ENCODE measurements at places on chromosomes 11 and 22. TPM values are rescaled to one million over a fixed set of nuclear protein-coding genes. Genes with fewer than 3 reads are reported as not detected.

DNA sequence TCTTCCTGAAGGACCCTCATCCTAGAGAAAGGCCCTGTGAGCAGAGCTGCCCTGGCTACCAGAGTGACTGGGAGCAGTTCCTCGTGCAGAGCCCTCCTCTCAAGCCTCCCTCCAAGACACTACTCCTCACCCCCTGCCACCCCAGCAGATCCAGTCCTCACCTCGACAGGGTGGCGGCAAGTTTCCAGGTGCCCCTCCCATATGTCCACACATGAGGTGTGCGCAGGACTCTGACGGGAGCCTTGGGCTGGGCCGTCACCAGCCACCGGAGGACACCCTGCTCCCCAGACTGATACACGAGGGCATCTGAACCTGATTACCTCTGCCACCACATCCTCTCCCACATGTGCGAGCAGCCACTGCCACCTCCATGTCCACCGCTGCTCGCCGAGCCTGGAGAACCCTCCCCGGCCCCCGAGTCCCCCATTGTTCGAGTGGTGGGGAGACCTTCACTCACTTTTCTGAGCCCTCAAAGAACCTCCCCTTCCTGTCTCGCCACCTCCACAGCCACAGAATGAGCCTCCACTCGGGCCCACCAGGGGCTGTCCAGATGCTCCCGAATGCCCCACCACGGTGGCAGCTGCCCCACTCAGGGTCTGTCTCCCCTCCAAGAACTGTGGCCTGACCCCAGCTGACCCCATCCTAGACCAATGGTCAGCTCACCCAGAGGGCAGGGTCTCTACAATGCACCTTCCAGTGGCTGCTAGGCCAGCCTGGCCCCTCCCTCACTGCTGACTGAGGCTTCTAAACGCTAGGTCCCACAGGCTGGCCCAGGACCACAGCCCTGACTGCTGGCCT lies 62.5 kb downstream of the DGCR2 start:
- no peak overlapping the region for H3K27ac ChIP-seq
- no peak overlapping the region for H3K4me3 ChIP-seq
- H3K36me3 ChIP-seq: peaks cover 24% of the 10 kb centered on the region
- DNase-seq: no peak
- H3K27me3 ChIP-seq: no peaks in the 10 kb centered on the region

- H3K4me3 ChIP-seq: no peak overlapping the region
- no peaks in the 10 kb centered on the region for H3K36me3 ChIP-seq
- H3K4me1 ChIP-seq: peaks cover 18% of the 10 kb centered on the region
- DNase-seq: no peak
These were observed 48.8 kb upstream of the RTL6 start for GRCh38 chr22:44546686-44547310.

DNA sequence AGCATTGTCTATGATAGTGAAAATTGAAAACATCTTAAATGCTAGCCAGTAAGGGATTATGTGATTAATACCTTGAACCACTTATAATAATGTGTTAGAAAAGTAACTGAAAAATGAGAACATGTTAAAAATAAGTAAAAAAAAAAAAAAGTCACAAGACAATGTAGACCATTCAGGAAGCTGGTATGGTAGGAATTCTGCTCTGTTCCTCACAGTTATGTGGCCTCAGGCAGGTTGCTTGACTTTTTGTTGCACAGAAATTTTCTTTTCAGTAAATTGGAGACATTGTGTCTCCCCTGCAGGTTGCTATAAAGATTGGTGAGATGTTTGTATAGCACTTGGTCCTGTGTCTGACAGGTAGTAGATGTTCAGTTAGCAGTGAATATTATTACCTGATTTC lies 17.3 kb upstream of the PLET1 start:
- H3K27me3 ChIP-seq: no peaks in the 10 kb centered on the region
- no peak for DNase-seq
- peaks cover 3% of the 10 kb centered on the region for H3K4me1 ChIP-seq
- no peak overlapping the region for H3K4me3 ChIP-seq
- no peaks in the 10 kb centered on the region for H3K36me3 ChIP-seq
- no peak overlapping the region for H3K27ac ChIP-seq

DNA sequence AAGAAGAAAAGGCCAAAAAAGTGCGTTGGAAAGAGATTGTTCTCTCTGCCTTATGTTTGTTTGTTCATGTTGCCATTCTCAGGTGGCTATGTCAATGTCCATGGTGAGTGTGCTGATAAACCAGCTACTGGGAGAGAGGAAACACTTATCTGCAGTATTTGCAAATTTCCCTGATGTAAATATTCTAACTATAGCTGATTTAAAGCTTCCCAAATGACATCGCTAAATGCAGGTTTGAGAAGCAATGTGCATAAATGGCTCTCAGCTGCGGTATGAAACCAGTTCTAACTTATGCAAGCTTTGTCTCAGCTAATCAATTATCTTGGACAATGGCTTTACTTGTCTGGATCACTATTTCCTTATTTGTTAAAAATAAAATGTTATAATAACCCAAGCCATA lies 312.5 kb upstream of the ANO3 start:
- no peak overlapping the region for H3K4me3 ChIP-seq
- no peaks in the 10 kb centered on the region for H3K4me1 ChIP-seq
- no peak for DNase-seq
- no peaks in the 10 kb centered on the region for H3K36me3 ChIP-seq

- H3K36me3 ChIP-seq: no peaks in the 10 kb centered on the region
- H3K4me3 ChIP-seq: no peak overlapping the region
- H3K4me1 ChIP-seq: peaks cover 6% of the 10 kb centered on the region
- DNase-seq: no peak
These were observed 39.9 kb downstream of the CWC15 start for GRCh38 chr11:94933223-94934130.

- H3K27me3 ChIP-seq: no peaks in the 10 kb centered on the region
- peaks cover 3% of the 10 kb centered on the region for H3K36me3 ChIP-seq
- H3K4me3 ChIP-seq: no peak overlapping the region
- no peaks in the 10 kb centered on the region for H3K4me1 ChIP-seq
- no peak for DNase-seq
These were observed 34.2 kb downstream of the DNHD1 start for GRCh38 chr11:6531267-6531752.

GRCh38 chr11:114987186-114987760 lies 308.9 kb downstream of the NXPE2 start:
- no peak overlapping the region for H3K4me3 ChIP-seq
- no peaks in the 10 kb centered on the region for H3K27me3 ChIP-seq
- H3K4me1 ChIP-seq: no peaks in the 10 kb centered on the region
- DNase-seq: no peak

DNA sequence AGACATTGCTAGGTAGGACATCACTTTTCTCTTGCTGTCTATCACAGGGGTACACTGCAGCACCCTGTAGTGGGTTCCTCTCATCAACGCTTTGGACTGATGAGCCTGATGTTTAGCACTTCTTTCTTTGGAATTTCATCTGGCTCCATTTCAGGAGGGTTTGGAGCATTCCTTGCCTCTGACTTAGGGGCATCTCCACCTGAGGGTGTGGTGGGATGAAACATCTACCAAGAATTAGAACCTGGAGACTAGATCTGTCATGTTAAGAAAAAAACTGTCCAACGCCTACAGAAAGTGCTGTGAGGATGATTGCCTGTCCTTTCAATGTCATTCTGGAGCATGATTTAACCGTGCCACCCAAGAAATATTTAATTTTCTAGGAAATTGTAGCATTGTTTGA lies 648.4 kb downstream of the ETS1 start:
- H3K4me3 ChIP-seq: no peak overlapping the region
- H3K36me3 ChIP-seq: no peaks in the 10 kb centered on the region
- H3K27me3 ChIP-seq: no peaks in the 10 kb centered on the region
- no peaks in the 10 kb centered on the region for H3K4me1 ChIP-seq

- peaks cover 7% of the 10 kb centered on the region for H3K4me1 ChIP-seq
- H3K27me3 ChIP-seq: no peaks in the 10 kb centered on the region
These were observed 795 bp downstream of the ZBTB3 start for GRCh38 chr11:62752994-62753735.

- no peaks in the 10 kb centered on the region for H3K36me3 ChIP-seq
- no peak overlapping the region for H3K4me3 ChIP-seq
- H3K27me3 ChIP-seq: no peaks in the 10 kb centered on the region
- H3K27ac ChIP-seq: no peak overlapping the region
- peaks cover 9% of the 10 kb centered on the region for H3K4me1 ChIP-seq
These were observed 16.0 kb downstream of the ADM start for GRCh38 chr11:10320736-10321465.

GRCh38 chr11:72642043-72642883 lies 32.0 kb downstream of the PDE2A start:
- DNase-seq: no peak
- no peaks in the 10 kb centered on the region for H3K36me3 ChIP-seq
- peak overlapping the region; percentile 32 for H3K4me3 ChIP-seq
- no peak overlapping the region for H3K27ac ChIP-seq
- H3K4me1 ChIP-seq: peaks cover 6% of the 10 kb centered on the region
- peaks cover 16% of the 10 kb centered on the region for H3K27me3 ChIP-seq

DNA sequence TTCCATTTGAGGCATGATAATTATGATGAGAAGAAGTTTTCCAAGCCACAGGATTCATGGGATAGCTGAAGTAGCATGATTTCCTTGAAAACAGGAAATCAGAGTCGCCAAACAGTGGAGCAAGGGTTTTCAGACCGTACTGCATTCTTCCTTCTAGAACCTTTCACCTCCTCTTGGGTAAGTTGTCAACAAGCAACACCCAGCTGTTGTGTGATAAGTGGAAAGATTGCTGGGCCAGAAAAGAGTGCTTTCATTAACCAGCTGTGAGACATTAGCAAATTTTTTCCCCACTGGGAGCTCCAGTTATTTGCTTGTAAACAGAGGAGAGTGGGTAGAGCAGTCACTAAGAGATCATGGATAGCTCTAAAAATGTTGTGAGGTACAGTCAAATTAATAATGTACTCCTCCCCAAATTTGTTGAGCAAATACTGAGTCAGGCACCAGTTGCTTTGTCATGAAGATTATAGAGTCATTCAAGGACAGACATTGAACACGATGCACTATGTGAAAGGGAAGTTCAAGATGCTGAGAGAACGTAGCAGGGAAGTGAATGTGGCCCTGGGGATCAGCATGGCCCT lies 11.7 kb upstream of the MPEG1 start:
- no peak for DNase-seq
- no peaks in the 10 kb centered on the region for H3K36me3 ChIP-seq
- no peaks in the 10 kb centered on the region for H3K4me1 ChIP-seq
- no peak overlapping the region for H3K27ac ChIP-seq

DNA sequence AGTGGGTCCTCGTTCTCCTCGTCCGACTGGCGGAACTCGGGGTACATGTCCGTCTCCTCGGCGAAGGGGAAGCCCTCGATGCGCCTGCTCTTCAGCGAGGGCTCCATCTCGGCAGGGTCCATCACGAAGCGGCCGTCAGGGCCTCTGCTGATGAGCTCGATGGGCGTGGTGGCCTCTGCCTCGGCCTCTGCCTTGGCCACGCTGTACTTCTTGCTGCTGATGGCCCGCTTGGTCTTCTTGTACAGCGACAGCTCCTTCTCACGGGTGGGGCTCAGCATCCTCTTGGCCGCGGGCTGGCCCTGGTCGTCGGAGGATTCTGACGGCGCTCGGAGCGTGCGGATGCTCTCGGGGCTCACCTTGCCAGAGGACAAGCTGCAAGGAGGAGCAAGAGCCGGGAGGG lies 35.7 kb downstream of the IGSF9B start:
- no peaks in the 10 kb centered on the region for H3K4me1 ChIP-seq
- H3K27me3 ChIP-seq: no peaks in the 10 kb centered on the region
- no peak overlapping the region for H3K27ac ChIP-seq
- no peak overlapping the region for H3K4me3 ChIP-seq
- no peak for DNase-seq

DNA sequence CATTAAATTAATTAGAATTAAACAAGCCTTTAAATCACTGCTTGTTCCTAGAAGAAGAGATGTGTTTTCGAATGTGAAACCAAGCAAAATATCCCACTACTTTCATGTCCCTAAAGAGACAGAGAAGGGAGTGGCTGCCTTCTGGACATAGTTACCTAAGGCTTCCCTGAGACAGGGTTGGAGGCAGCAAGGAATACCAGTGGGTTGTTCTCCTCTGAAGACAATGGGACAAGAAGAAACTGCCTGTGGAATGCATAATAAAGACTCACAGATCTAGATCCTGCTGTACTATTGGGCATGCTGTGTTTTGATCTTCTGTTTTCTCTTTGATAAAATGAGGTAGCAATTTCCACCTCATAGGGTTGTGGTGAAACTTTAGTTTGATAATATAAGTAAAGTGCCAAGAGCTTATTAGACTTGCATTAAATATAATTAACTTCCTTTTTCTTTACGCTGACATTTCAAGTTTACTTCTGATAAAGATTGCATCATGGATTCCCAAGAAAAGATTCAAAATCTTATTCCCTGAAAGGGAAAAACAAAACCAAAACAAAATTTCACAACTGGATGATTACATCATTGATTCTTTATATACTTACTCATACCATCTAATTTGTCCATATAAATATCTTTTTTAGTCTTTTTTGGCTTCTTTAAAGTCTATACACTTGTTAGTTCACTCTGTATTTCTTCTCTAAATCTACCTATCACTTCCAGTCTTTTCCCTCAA lies 621.3 kb downstream of the ETS1 start:
- H3K27ac ChIP-seq: no peak overlapping the region
- no peak overlapping the region for H3K4me3 ChIP-seq
- no peaks in the 10 kb centered on the region for H3K27me3 ChIP-seq
- H3K4me1 ChIP-seq: no peaks in the 10 kb centered on the region

DNA sequence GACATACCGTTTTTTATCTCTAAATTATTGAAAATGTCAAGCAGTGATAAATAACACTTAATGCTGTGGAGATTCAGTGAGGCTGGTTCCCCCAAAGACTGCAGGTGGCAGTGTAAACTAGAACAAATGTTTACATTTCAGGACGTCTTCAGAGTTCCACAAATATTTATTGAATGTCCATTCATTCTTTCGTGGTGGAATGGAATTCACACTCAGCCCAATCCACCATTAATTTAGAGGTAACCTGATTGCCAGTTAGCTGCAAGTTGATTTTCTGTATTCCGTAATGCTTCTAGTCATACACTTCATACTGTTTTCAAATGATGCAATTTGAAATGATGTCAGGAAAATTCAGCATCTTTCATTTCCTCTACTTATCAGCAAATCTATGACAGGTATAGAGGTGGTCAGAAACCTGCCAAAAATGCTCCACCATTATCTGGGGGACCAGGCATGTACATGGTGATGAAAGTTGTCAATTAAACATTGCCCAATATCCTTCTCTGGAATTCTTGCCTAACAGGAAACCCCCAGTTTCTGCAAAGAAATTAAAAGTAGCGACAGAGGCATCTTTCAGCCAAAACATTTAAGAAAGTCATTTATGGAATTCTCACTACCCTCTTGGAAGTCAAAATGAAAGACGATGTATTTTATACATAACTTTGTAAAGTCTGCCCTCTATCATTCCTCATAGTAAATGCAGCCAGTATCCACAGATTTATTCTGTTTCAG lies 94.3 kb upstream of the BMAL1 start:
- no peak for DNase-seq
- H3K4me3 ChIP-seq: no peak overlapping the region
- H3K36me3 ChIP-seq: no peaks in the 10 kb centered on the region

GRCh38 chr22:19062943-19063308 lies 59.3 kb downstream of the DGCR2 start:
- H3K4me1 ChIP-seq: no peaks in the 10 kb centered on the region
- no peak overlapping the region for H3K4me3 ChIP-seq
- H3K27ac ChIP-seq: no peak overlapping the region
- no peak for DNase-seq
- no peaks in the 10 kb centered on the region for H3K27me3 ChIP-seq

PATE2 gene
- total RNA-seq: not detected

LRRC32 gene
- total RNA-seq: 0.44 TPM

GLYATL1 gene
- 10.7 TPM for total RNA-seq

HTR3B gene
- not detected for total RNA-seq
